Activated CD8-positive, alpha-beta memory T cell treated with anti-CD3 and anti-CD28 coated beads for 4 hours (primary cell): ENCODE measurements at places on chromosomes 4 and X.

- no peak for DNase-seq
Measured at GRCh38 chrX:45771114-45771513, 570.4 kb upstream of the DIPK2B start.

DNA sequence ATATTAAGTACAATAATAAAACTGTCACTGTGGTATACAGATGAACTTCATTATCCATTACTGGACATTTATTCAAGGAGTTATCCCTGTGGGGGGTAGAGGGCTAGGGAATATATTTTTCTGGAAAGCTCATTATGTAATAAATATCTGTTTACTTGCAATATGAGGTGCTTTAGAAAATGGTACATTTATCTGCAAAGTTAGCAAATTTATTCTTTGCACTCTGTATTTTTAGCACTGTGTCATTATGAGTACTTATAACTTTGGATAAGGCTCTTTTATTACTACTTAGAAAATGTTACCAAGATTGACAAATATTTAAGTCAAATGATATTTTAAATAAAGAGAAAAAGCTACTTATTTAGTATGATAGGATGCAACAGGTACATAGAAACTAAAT is 37.8 kb downstream of the ANKRD17 start:
- no peak for DNase-seq

DNA sequence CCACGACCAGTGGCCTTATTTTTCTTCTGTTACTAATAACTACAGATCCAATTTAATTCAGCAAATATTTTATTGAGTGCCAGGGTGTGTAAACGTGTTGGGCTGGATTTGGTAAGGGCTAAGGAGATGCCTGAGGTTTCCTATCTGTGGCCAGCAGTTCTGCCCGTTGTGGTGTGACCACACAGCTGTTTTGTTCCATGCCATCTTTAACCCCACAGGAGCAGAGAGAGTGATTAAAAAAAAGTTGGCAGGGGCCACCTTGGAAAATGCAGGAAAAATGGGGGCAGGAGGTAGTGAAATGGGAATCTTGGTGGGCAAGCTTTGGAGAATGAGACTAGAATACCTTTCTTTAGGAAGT is 1.1 kb downstream of the PLAC8 start:
- DNase-seq, result no peak

GRCh38 chr4:66373268-66373667 is 703.0 kb upstream of the EPHA5 start:
- no peak for DNase-seq

DNA sequence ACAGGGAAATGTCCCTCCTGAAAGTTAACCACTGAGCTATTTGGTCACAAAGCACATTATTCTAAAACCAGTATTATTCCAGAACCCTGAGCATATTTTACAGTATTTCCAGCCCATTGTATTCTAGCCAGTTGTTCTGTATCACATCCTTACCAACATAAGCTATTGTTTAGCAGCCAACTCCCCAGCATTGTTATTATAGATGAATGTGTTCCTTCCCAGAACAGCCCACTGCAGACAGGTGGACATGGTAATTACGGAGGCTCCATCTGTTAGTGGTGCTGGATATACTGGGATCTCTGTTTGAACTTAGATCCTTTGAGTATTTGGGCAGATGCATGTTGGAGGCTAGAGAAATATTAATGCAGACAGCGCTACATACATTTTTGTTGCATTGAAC is 126.1 kb downstream of the MGST2 start:
- DNase-seq, result no peak

DNA sequence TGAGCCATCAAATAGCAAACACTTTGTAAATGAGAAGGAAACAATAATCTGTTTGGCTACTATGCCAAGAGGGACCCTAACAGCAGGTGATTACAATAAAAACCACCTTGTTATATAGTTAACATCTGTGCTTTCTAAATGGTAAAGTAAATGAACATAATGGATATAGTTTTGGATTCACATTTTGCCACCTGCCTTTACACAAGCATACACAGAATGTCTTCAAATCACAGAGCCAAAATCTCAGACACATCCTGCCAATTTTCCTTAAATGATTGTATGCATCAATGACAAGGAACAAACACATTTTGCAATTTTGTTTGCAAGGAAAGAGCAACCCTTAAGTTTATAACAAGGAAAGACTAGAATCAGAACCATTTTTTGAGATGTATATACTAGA is 334.2 kb downstream of the FSTL5 start:
- DNase-seq, result no peak

DNA sequence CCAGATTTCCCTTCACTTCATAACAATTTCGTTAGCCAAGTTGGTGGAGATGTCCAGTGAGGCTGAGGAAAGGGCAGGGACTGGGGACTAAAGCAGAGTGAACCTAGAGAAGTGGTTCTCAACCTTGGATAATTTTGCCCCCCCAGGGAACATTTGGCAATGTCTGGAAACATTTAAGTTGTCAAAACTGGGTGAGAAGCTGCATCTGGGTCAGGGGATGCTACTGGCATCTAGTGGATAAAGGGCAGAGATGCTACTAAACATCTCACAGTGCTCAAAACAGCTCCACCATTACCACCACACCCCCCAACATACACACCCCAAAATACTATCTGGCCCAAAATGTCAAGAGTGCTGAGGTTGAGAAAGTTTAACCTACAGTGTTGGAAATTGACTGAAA is 32.0 kb upstream of the FGF16 start:
- DNase-seq, result no peak

- DNase-seq, result no peak
Measured at GRCh38 chr4:148017801-148018200, 285.9 kb downstream of the ARHGAP10 start.

- DNase-seq, result no peak
Measured at GRCh38 chrX:73366696-73367095, 80.2 kb upstream of the CDX4 start.

- DNase-seq, result no peak
Measured at GRCh38 chr4:152090543-152090942, 329.7 kb upstream of the GATB start.

DNA sequence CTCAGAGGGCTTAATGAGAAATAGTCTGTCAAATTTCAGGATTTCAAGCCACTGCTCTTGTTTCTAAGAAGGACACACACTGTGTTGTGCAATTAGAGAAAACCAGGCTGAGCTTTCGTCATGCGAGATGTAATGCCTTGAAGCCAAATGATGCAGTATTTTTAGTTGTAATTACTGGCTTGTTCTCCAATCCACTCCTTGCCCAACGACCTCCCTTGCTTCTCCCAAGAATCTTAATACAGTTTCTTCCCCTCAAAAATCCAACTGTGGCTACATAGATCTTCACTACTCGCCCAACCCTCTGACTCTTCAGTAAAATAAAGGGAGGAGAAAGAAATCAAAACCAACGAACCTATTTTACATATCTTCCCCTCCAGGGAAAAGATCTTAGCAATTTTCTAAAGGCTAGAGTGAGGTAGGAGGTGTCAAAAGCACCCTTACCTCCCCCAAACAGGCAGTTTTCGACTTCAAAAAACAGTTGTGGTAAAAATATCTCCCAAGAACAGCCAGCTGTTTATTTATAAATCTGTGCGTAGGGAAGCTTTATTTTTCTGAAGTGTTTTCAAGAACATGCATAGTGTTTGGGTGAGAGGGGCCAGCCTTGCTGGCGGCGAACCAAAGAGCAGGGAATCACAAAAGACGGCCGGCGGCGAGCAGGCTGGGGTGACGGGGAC is 68.7 kb downstream of the MGST2 start:
- DNase-seq, result no peak

DNA sequence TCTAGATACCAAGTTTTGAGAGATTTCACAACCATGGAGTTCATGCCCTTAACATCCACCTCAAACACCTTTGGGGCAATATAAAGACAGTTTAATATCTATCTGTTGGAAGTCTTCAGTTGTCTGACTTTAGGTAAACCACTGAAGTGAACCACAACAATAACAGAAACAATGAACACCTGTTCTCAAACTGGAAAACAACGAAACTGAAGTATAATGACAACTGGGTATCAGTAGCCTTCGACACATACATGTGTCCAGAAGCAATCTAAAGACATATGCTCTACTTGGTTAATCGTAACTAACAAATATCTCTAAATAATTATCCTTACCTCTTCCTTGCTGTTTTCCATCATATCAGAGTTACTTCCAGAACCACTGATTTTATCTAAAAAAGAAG is 87.8 kb downstream of the ATRX start:
- no peak for DNase-seq

DNA sequence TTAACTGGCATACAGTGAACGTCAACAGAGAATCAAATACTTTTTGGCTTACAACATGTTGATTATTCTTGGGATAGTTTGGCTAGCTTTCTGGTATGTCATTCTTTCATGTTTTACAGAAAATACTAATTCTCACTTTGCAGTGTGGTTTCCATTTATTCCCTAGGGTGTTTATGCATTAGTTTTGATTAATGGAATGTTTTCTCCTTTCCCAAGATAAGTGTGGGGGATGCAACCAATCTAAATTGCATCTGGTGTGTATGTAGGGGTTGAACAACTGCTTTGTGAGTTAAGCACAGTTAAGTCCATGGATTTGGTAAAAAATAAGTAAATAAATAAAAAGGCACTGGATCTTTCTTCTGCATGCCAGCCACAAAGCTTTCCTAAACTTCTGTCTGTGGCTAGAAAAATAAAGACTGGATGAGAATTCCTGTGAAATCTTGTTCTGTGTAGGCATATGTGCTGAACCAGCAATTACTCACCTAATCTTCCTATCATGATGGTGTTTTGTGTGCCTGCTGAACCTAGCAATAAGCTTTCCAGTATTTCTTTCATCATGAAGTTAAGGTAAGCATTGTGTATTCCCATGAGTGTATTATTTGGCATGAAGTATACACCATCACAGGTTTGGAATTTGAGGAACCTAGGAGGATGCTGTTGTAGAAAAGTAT is 50.6 kb upstream of the TENM3 start:
- DNase-seq, result no peak

DNA sequence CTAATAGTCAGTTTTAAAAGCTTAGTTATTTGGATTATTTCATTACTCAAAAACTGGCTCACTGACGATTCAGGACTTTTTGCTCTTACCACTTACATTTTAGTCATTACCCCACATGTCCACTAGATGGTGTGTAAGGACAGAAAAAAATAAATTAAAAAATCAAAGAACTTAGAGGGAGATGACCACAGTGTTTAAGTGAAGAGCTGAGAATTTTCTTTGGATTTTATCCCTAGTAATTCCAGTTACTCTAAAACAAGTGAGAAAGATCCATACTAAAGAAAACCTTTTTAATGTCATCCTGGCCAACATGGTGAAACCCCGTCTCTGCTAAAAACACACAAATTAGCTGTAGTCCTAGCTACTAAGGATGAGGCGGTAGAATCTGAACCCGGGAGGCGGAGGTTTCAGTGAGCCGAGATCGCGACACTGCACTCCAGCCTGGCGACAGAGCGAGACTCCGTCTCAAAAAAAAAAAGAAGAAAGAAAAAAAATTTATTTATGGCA is 26.4 kb upstream of the TMPRSS11B start:
- DNase-seq, result no peak

GRCh38 chr4:135510582-135510981 is 1309.0 kb upstream of the PABPC4L start:
- DNase-seq, result no peak

GRCh38 chr4:108693211-108693610 is 42.8 kb downstream of the OSTC start:
- no peak for DNase-seq

- DNase-seq, result no peak
Measured at GRCh38 chr4:28799696-28800095, 1920.5 kb upstream of the PCDH7 start.

DNA sequence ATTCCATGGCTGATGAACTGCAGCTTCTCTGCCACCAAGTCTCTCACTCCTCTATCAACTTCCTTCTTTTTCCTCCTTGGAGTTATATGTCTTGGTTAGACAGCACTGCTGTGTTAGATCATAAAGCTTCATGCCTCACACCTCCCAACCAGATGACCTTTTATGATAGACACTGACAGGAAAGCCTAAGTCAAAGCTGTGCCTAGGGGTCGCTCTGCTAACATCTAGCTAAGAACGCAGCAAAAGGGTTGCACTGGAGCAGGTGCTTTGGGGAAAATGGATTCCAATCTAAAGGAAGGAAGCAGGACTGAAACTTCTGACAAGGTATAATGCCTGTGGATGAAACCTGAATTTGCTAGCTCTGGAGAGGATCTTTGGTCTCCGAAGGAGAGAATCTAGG is 509.7 kb downstream of the SMARCA1 start:
- DNase-seq, result no peak

DNA sequence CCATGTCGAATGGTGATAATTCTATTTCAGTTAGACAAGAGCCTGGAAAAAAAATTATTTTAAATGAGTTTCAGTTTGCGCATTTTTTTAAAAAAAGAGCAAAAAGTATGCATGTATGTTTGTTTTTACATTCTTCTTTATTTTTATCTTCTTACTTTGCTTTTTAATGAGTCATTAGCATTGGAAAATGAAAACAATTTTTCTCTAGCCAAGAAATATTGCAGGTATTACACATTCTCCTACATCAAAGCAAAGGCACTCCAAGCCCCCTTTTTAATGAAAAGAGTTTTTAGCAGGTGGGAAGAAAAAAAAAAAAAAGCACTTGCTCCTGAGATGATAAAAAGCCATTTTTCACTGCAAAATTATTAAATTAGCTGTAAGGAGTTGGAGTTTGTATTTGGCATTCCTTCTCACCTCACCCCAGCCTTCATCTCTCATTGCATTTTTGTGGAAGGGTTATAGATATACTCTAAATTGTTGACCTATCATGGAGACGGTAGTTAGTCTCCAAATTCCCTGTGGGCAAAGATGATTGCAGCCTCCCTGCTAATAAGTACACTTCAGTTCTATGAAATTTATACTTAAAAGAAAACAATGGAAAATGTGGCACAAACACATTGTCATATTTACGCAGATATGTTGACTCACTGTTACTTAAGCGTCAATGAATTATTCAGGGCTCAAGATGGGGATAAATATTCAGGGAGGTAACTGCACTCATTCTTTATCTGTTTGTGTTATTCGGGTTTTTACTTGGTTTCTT is 43.8 kb downstream of the PALLD start:
- DNase-seq, result no peak
